Activated CD4-positive, alpha-beta T cell treated with anti-CD3 and anti-CD28 coated beads, Interleukin-2, amount 50 U/mL, for 48 hours (primary cell): ENCODE measurements at places on chromosomes 7 and 10.

GRCh38 chr10:123458933-123459332, 207.2 kb upstream of the GPR26 start:
- no peak for DNase-seq

- no peak for DNase-seq
Observed at GRCh38 chr7:38160003-38160571, 18.0 kb upstream of the STARD3NL start.

GRCh38 chr10:104123397-104123796, 1.4 kb downstream of the SFR1 start:
- no peak for DNase-seq

DNA sequence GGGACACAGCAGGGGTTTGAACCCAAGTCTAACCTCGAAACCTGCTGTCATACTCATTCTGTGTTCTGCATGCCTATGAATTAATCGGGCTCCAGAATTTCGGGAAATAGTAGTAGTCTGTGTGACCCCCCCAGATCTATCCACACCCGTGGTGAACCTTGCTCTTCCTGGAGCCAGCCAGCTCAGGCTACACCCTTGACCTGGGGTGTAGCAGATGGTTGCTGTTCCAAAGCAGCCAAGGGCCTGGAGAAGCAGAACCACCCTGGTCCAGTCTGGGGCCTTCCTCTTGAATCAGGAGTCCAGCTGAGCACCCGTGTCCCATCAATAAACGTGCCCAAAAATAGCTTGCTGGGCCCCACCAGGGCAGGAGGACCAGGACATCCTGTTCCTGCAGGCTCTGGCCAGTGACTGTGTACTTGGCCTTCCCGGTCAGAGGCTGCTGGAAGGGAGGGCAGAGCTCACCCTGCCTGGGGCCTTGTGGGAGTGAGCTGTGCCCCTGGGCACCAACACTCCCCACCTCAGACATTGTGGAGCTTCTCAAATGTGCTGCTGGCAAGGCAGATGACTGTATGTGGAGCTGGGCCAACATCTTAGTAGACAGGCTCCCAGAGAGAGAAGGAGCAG, 101.2 kb upstream of the ZNF716 start:
- no peak for DNase-seq

- DNase-seq, result no peak
Observed at GRCh38 chr7:40008223-40008815, 58.3 kb downstream of the CDK13 start.

DNA sequence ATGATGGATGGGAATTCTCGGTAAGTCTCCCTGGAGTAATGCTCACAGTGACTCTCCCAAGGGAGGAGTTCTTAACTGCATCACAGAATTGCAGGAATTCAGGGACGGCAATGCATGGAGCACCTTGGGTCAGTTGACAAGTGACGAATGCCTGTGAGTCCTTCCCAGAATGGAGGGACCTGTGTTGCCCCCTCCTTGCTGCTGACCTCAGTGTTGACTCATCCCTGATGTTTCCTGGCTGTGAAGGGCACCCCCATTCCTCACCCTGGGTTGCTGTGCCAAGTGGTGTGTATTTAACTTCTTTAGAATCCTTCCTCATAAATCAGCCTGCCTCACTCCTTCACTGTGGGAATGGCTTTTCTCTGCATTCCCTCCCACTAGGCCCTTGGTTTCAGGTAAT, 98.9 kb downstream of the LRMDA start:
- DNase-seq, result no peak

- DNase-seq, result no peak
Observed at GRCh38 chr10:25493122-25493893, 318.5 kb downstream of the GPR158 start.

- DNase-seq, result no peak
Observed at GRCh38 chr7:91894781-91895480, 14.4 kb upstream of the MTERF1 start.

DNA sequence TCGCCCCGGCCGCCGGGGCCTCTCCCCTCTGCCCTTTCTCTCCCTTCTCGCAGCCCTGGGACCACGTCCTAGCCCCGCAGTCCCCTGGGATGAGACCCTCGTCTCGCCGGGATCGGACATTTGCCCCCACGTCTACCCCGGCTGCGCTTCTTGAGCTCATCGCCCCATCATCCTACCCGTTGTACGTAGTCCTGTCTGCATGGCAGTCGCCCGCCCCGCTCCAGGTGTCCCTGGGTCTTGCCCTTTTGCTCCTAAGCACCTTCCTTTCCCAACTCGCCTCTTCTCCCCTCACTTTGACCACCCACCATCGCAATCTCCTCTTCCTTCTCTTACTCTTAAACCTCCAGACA, 582 bp downstream of the TPST1 start:
- peak; percentile 7 for DNase-seq
